ENCODE measurements at places on chromosomes 4 and X. TPM values are rescaled to one million over a fixed set of nuclear protein-coding genes. Genes with fewer than 3 reads are reported as not detected.

Gene GRID2
- total RNA-seq: 3.5 TPM

Gene UGT2B15
- 103 TPM for total RNA-seq

GRCh38 chrX:119870626-119871131 lies 854 bp downstream of the RNF113A start:
- DNase-seq: peak; percentile 34
- H3K36me3 ChIP-seq: no peaks in the 10 kb centered on the region
- H3K4me1 ChIP-seq: peaks cover 5% of the 10 kb centered on the region
- H3K27ac ChIP-seq: peak overlapping the region; percentile 97

- no peak for DNase-seq
- H3K27me3 ChIP-seq: no peaks in the 10 kb centered on the region
- peaks cover 12% of the 10 kb centered on the region for H3K4me1 ChIP-seq
- H3K4me3 ChIP-seq: no peak overlapping the region
These were observed 95.9 kb upstream of the STX18 start for GRCh38 chr4:4637710-4638109.

GRCh38 chrX:42463706-42464490 lies 314.1 kb downstream of the PPP1R2C start:
- no peak for DNase-seq
- H3K36me3 ChIP-seq: no peaks in the 10 kb centered on the region
- no peak overlapping the region for H3K27ac ChIP-seq
- H3K4me3 ChIP-seq: no peak overlapping the region
- no peaks in the 10 kb centered on the region for H3K4me1 ChIP-seq

GRCh38 chr4:28744066-28744465 lies 1883.4 kb downstream of the STIM2 start:
- no peaks in the 10 kb centered on the region for H3K36me3 ChIP-seq
- no peaks in the 10 kb centered on the region for H3K4me1 ChIP-seq

- no peaks in the 10 kb centered on the region for H3K27me3 ChIP-seq
- H3K27ac ChIP-seq: no peak overlapping the region
- H3K4me3 ChIP-seq: no peak overlapping the region
- no peaks in the 10 kb centered on the region for H3K36me3 ChIP-seq
These were observed 231.0 kb downstream of the LDB2 start for GRCh38 chr4:16667464-16667863.

Gene GPR143
- total RNA-seq: 3.2 TPM

GRCh38 chrX:101040197-101040596 lies 11.7 kb downstream of the TRMT2B start:
- no peak overlapping the region for H3K4me3 ChIP-seq
- DNase-seq: no peak
- no peaks in the 10 kb centered on the region for H3K4me1 ChIP-seq
- no peak overlapping the region for H3K27ac ChIP-seq

GRCh38 chr4:48271626-48272025 lies 2.0 kb upstream of the TEC start:
- no peaks in the 10 kb centered on the region for H3K36me3 ChIP-seq
- no peak overlapping the region for H3K27ac ChIP-seq
- peaks cover 3% of the 10 kb centered on the region for H3K4me1 ChIP-seq

- DNase-seq: no peak
- no peak overlapping the region for H3K27ac ChIP-seq
- H3K4me1 ChIP-seq: no peaks in the 10 kb centered on the region
- no peak overlapping the region for H3K4me3 ChIP-seq
- H3K36me3 ChIP-seq: no peaks in the 10 kb centered on the region
These were observed 300.7 kb downstream of the DCTD start for GRCh38 chr4:182616476-182616875.

DNA sequence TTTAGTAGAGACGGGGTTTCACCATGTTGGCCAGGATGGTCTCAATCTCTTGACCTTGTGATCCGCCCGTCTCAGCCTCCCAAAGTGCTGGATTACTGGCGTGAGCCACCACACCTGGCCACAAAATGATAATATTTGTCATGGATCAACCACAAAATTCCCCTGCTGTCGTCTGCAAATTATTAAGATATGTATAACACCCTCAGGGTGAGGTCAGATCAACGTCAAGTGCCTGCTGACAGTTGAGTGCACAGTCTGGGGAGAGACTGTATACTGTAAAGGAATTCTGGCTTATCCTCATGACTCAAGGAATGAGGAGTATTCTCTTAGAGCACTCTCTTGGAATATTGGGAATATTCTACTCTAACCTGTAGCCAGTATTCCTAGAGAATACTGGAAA lies 11.2 kb downstream of the EPGN start:
- H3K36me3 ChIP-seq: no peaks in the 10 kb centered on the region
- no peak overlapping the region for H3K27ac ChIP-seq
- no peaks in the 10 kb centered on the region for H3K4me1 ChIP-seq

Gene PDZD4
- total RNA-seq: 1.6 TPM

Gene FLNA
- total RNA-seq: 220 TPM

DNA sequence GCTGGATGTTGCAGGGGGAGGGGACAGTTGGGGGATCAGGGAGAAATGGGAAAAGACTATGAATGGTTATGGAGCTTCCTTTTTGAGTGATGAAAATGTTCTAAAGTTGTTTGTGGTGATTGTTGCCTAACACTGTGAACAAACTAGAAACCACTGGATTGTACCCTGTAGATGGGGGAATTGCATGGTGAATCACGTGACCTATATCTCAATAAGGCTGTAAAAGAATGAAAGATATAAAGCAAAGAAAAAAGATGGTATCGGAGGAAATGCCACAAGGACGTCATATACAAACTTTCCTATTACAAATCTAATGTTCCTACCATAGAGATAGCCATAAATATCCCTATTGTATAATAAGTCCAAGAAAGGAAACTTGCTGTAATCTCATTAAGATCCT lies 20.6 kb upstream of the CT55 start:
- no peak overlapping the region for H3K27ac ChIP-seq
- no peaks in the 10 kb centered on the region for H3K4me1 ChIP-seq
- no peaks in the 10 kb centered on the region for H3K36me3 ChIP-seq
- no peak for DNase-seq
- no peaks in the 10 kb centered on the region for H3K27me3 ChIP-seq
- H3K4me3 ChIP-seq: no peak overlapping the region

DNA sequence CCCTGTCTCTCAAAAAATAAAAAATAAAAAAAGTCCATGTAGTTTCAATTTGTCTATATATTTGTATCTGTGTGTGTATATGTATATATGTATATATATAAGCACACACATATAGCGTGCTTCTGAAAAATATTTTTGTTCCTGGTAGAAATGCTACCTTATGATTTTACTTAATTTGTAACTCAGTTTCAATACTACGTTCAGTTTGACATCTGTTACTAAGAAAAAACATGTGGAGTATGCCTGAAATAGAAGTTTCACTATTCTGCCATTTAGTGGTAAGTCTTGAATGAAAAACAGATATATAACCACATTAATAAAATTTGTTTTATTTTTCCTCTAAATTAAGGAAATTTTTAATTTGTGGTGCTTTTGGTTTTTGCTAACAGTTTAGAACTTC lies 14.2 kb downstream of the FSTL5 start:
- H3K4me3 ChIP-seq: no peak overlapping the region
- H3K27ac ChIP-seq: no peak overlapping the region
- H3K27me3 ChIP-seq: no peaks in the 10 kb centered on the region
- no peaks in the 10 kb centered on the region for H3K4me1 ChIP-seq

DNA sequence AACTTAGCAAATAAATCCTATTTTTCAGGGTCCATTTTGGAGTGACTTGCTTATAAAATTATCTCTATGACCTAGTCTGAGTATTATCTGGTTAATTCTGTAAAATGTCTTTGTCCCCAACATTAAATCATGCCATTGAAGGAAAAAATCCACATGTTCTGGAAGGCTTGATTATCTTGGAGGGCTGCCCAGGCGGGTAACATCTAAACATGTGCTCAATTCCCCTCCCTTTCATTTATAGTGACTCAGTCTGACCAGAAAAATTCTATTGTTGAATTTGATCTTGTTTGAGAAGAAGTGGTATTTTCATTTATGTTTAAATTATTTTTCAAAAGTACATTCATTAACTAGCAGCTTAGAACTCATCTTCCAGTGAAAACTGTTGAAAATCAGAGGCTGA lies 55.4 kb upstream of the SLC10A7 start:
- H3K36me3 ChIP-seq: no peaks in the 10 kb centered on the region
- peaks cover 4% of the 10 kb centered on the region for H3K27me3 ChIP-seq
- no peak overlapping the region for H3K4me3 ChIP-seq
- H3K27ac ChIP-seq: no peak overlapping the region
